GM20000 (cell line): ENCODE measurements at places on chromosomes 2 and 18.
A peak's percentile ranks its signal among the peaks of the same experiment; 100 is the strongest.

DNA sequence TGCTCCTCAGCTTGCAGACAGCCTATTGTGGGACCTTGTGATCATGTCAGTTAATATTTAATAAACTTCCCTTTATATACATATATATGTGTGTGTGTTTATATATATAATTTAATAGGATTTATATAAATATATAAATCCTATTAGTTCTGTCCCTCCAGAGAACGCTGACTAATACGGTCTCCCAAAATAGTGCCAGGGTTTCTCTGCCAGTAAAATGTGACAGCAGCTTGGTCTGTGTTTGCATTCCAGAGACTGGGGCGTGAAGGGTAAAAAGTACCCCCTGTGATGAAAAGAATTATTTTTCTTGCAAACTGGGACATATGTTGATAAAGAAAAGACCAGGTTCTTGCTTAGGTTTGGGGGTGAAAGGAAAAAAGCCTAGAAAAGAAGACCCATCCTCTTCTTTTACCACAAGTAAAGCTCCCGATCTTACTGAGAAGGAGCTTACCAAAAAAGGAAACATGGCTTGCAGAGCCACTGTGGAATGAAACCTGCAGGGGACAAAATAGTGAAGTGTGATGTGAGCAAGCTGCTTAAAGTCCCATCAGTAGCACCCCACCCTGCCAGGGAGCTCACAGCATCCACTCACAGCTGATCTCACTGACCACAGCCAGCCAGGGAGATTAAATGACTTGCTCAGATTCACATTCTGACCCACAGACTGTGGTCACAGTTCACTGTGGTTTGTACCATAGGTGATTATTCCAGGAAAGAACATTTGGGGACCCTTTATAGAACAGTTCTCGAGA lies 110.9 kb upstream of the RMP24 start:
- no peak for DNase-seq

GRCh38 chr2:176814740-176815367 lies 397.7 kb upstream of the HNRNPA3 start:
- DNase-seq = peak; percentile 48

DNA sequence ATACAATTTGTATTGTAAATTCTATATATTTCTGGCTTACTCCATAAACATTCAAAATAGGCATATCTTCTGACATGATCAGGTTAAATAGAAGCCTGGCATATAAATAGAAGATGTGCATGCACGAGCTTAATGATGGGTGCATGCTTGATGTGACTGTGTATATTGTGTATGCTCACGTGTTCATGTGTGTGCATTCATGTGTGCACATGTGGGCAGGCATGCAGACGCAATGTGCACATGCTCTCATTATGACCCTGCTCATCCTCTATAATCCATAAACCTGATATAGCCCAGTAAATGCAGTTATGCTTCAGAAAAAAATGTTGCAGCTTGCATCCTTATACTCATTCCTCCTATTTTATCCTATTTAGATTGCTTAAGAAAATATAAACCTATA lies 29.2 kb downstream of the RAB27B start:
- DNase-seq = no peak

DNA sequence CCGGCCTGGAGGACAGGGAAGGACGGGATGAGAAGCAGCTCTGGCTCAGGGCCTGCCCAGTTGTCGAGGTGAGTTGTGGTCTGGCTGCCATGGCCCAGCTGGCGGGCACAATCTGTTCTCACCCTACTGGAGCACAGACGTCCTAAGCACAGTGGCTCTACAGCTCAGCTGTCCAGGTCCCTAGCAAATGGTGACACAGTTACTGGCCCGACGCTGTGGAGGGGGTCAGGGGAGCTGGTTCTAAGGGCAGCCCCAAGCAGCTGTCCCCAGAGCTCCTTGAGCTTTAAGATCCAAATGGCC lies 32.9 kb downstream of the KCNK3 start:
- no peak for DNase-seq

GRCh38 chr18:29378651-29379136 lies 1201.8 kb upstream of the CDH2 start:
- DNase-seq = no peak

- DNase-seq = no peak
Measured at GRCh38 chr2:210324458-210324857, 9.5 kb upstream of the MYL1 start.

DNA sequence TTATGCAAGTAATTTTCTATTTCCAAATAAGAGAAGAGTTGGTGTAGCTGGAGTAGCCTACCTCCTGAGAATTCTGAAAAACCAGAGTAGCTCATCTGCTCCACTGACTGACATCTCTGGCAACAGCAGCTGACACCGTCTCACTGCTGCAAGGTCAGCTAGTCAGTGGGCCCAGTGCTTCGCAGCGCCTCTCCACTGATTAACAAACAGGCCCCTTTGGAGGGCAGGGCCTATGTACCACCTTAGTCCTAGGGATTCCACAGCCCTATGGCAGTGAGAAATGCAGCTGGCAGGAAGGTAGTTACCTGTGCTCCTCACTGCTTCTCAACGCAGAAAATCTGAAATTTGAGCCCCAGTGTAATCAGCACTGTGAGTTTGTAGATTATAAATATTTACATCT lies 97.5 kb downstream of the DLGAP1 start:
- no peak for DNase-seq

DNA sequence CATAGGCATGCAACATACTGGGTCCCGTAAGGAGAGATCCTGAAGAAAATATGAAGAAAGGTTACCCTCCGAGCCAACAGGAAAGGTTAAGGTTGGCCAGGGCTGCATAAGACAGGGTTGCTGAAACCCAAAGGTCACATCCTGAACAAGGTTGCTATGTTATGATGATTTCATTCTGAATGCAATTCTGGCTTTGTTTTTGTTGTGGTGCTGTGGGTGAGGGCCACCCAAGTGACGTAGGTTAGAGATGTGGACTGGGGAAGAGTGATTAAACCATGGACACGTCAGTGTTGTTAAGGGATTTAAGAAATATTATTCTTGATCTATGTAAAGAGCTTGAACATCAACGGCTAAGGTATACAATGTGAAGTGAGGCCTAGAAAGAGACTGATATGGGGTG lies 60.0 kb downstream of the ZEB2 start:
- DNase-seq = peak; percentile 9

DNA sequence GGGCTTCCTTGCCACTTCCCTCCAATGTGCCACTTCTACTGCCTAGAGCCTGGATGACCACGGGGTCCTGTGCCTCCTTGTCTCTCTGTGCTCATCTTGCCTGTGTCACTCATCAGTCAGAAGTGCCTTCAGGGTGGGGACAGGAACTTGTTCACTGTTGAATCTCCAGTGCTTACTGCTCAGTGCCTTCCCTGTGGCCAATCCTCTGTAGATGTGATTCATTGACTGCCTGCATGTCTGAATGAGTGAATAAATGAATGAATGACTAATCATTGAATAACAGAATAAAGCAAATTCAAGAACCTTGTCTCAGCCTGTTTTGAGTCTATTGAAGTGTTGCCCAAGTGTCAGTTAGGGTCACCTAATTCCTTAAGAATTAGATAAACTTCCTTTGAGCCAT lies 42.3 kb upstream of the FAM136A start:
- no peak for DNase-seq

DNA sequence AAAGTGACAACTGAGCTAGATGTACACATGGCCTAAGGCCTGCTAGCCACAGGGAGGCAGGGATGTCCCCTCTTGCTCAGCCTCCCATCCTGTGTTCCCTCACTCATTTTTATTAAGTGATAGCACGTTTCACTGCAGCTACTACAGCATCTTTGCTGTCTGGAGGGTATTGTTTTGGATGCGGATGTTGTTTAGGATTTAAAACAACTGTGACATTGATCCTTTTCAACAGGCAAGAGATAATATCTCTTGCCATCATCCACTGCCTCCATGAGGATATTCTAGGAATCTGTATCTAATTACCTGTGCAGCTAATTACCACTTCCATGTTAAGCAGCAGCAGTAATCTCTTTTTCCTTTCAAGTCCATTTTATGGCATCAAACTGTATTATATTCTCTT lies 345.4 kb downstream of the PARD3B start:
- no peak for DNase-seq

GRCh38 chr2:85753035-85753524 lies 711 bp upstream of the ATOH8 start:
- no peak for DNase-seq
